Stromal cell of bone marrow (primary cell): ENCODE measurements at places on chromosomes 11 and 22.

GRCh38 chr11:45091563-45092403, 54.7 kb upstream of the PRDM11 start:
- DNase-seq: no peak

DNA sequence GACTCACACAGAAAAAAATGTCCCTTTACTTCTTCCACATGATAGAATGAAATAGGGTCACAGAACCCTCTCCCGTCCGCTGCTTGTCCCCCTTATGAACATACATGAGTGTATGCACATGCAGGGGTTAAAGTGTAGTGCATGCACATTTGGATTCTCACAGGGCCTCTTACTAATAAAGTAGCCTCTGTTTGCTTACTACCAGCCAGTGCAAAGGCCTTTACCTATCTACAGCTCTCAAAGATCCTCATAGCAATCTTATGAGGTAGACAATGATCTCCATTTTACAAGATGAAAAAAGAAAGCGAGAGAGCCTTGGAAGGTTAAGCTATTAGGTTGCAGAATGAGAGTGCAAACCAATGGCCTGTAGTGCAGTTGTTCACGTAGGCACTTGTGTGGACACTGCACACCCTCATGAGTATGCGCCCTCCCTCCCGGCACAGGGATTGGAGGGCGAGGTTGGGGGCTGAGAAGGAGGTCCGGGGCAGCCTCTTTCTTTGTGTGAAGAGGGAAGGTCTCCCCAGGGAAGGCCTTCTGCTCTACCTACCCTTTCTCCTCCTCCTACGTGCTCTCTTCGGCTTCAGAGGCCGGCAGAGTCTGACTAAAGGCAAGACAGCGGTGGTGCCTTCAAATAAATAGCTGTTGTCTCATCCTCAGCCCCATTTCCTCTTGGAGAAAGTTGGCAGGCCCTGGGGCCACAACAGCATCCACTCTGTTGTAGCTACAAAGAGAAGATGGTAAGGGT, 91.3 kb downstream of the CEP164 start:
- DNase-seq: no peak

DNA sequence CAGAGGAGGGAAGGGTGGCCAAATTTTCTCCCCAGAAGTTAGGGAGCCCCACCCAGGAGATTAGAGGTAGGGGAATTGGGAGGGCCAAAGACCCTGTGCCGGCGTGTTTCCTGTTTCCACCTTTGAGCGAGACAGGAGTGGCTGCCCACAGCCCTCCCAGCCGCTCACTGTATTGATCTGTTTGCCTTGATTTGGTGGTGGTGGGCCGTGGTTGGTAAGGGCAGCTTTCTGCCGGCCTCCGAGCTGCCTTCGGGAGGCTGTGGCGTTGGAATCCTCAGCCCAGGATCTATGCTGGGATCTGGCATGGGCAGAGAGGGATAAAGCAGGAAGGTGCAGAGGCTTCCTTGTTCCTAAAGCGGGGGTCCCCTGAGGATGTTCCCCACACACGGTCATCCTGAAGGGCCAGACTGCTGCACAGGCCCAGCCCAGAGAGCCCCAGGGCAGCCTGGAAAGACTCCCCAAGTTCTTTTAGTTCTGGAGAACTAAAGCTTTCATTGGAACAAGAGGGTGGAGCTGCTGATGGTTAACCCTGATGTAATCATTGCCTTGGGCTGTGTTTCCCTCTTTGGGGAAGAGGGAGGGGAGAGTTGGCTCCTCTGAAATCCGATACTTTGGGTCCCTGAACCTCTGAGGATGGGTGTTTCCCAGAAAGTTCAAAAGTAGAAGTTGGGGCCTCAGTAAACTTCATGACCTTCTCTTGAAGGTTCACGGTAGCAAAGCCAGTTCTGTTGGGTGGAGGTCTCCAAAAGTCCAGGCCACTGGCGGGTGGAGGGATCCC, 7.2 kb downstream of the FAM83F start:
- DNase-seq: no peak

DNA sequence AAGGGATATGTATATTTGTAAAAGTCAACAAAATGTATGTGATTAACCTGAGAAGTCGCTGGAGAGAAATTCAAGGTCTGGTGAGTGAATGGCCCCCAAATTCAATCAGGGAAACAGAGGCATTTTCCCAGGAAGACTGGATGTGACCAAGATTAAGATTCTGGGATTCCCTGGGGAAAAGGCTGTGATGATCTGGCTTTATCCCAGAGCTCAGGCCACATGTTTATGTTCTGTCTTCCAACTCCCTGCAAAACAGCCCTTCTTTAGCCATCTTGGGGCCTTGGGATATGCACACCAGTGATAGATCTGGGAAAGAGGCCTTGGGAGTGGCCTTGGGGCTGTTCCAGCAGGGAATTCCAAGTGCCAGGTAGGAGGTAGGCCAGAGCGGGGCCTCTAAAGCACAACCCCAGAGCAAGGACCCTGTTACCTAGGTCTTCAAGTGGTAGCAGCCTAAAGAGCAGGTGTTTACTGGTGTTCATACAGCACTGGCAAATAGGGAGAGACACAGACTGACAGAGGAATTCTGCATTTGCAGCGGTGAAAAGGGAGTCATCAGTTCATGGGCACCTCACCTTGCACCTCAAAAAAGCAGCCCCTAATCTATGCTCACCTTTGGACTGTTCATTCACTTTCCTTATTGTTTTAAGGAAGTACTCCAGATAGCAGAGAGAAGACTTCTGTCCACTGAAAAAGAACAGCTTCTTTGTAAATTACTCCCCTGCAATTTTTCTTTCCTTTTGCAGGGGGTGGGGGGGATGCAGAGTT, 312.4 kb downstream of the BUD13 start:
- no peak for DNase-seq

- no peak for DNase-seq
Measured at GRCh38 chr11:12755510-12756453, 81.6 kb downstream of the TEAD1 start.

- no peak for DNase-seq
Measured at GRCh38 chr22:46201059-46201757, 48.9 kb downstream of the CDPF1 start.

DNA sequence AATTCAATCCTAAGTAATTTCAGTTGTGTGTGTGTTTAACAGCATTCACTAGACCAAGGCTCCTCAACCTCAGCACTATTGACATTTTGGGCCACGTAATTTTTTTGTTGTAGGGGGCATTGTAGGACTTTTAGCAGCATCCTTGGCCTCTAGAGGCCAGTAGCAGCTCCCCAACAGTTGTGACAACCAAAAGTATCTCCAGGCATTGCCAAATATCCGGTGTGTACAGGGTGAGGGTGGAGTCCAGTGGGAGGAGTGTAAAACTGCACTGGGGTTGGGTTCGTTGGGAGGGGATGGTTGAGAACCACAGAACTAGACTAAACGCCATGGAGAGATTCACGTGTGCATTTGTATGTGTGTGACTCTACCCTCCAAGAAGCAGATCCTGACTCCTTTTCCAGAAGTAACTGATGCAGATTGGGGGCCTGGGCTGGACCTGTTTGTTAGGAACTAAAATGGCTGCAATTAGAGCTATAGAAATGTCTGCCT, 5.9 kb upstream of the PHF21A start:
- DNase-seq: no peak

DNA sequence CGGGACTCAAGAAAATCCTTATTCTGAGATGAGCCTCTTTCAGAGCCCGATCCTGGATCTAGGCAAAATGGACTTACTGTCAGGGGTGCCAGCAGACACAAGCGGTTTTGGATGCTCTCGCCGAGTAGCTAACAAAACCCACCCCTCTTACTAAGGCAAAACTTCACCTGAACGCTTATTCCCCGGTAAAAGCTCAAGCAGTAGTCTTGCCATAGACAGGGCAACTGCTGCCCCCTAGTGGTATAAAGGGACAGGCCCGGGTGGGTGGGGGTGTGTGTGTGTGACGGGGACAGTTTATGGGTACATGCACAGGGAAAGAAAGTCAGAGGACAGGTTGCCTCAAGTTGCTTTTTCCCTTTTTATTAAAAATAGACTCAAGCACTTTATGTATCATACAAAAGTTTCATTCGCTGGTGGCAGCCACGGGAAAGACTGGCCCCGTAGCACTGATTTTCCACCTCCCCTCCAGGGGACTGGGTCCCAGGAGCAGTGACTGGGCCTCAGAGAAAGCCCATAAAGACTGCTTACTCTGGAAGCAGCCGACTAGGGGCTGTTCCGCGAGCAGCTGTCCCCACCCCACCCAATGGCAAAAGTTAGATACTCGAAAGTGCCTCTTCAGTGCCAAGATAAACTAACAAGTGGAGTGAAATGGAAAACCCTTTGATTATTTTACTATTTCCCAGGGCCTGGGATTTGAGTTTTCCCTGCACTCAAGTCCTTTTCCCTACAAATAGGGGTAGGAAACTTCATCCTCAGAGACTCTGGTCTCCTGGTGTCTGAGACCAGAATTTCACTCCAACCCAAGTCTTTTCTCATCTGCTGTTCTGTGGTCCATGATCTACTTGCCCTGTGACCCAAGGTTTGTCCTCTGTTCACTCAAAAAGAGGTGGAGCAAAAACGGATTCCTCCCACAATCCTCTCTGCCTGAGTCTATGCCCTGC, 4.7 kb downstream of the YPEL4 start:
- DNase-seq: no peak

- peak; percentile 88 for DNase-seq
Measured at GRCh38 chr22:29799217-29799680, 32.1 kb downstream of the UQCR10 start.

- no peak for DNase-seq
Measured at GRCh38 chr11:10758957-10759356, 7.9 kb downstream of the CTR9 start.

DNA sequence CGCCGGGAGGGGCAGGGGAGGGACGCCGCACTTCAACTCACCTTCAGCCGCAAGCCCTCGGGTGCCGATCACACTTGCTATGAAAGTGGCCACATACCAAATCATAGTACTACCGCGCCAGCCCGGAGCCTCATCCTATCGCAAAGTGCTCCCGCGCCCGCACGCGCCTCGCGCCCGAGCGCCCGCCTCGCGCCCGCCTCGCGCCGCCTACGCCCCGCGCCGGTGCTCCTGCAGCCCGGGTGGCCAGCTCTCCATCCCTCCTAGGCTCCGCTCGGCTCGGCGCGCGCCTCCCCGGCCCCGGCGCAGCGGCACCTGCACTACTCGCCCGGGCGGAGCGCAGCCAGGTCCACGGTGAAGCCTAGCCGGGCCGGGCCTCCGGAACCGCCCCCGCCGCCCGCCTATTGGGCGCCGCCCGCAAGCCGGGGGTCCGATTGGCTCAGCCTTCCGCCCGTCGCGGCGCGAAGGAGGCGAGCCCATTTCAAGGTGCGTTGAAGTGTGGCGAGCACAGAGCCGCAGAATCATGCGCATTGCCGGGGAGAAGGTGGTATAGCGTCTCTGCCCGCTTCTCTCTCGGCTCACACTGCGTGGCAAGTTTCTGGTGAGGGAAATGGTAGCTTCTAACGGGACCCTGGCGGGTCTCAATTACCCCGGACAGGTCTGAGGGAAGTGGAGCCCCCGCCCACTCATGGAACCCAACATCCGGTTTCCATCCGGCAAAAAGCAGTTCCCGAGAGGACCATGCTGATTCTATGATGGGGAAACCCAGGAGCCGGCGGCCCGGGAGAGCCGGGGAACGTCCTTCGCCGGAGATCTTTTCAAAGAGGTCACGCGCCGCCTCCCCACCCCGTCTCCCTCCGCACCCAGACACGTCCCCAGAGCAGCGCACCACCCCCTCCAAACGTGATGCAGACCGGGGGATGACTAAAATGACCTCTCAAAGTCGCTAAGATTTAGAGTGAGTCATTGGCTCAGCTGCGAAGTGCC, at the start of gene IGSF9B:
Gene IGSF9B, minus strand, starts transcription at position 319 of the 984 bp plus-strand sequence. Its CDS starts 214 bp downstream, at position 105.
- peak; percentile 23 for DNase-seq

- DNase-seq: peak; percentile 64
Measured at GRCh38 chr11:64207256-64208085, 950 bp downstream of the FERMT3 start.

- DNase-seq: no peak
Measured at GRCh38 chr11:100727410-100727809, 40.3 kb downstream of the ARHGAP42 start.

DNA sequence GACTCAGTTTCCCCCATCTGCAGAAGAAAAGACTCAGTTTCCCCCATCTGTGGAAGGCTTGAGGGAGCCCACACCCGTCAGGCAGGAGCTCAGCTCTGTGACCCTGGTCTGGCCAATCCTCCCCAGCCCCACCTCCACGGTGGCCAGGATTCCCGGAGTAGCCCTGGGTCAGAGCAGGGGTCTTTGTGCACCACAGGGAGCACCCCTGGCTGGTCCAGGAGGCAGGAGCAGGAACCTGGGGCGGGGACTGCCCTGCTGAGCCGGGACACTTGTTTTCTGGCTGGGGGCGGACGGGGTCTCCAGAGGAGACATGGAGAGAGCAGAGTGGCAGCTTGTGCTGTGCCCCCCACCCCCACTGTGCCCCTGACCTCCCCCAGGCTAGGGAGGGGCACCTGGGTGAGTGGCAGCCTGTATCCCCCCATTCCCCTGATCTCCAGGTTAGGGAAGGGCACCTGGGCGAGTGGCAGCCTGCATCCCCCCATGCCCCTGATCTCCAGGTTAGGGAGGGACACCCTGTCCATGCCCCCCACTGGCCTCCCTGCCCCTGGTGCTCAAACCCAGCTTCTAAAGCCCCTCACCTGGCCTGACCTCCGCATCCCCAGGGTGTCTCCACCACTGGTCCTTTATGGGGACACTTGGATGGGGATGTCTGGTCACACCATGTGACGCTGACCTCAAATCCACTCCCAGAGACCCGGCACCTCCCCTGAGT, 18.8 kb downstream of the IL17REL start:
- DNase-seq: no peak

DNA sequence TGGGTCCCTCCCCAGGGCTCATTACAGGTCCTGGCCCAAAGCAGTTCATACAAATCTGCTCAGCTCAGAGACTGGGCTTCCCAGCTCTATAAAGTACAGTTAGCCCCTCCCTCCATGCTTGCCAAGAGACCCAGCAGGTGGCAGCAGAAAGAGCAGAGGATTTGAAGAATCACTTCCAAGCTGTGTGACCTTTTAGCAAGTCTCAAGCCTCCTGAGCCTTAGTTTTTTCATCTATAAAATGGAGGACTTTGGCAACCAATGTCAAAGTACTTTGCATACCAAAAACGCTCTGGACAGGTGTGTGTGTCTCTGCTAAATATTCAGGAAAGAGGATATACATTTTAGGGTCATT, 26.6 kb downstream of the RELT start:
- DNase-seq: no peak

- no peak for DNase-seq
Measured at GRCh38 chr11:117936973-117937372, 7.8 kb upstream of the TMPRSS13 start.

DNA sequence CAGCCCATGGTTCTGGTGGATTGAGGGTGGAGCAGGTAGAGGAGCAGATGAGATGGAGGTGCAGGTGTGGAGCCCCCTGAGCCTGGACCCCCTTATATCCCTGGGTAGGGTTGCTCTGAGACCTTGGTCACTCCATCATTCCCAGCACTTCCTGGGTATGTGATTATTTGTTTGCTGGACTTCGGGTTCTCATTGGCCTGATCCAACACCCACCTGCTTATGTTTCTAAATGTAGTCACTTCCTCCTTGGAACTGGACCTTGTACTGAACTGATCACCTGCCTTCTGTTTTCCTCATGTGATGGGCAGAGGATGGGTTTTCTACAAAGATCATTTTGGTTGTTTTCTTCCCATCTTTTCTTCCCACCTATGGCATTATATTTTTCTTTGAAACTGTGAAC, at the start of gene KRTAP5-4:
Gene KRTAP5-4, minus strand, starts transcription at position 53 of the 400 bp plus-strand sequence. Its CDS starts 45 bp downstream, at position 8.
- DNase-seq: no peak
